ENCODE measurements at places on chromosomes 7 and 10.

DNA sequence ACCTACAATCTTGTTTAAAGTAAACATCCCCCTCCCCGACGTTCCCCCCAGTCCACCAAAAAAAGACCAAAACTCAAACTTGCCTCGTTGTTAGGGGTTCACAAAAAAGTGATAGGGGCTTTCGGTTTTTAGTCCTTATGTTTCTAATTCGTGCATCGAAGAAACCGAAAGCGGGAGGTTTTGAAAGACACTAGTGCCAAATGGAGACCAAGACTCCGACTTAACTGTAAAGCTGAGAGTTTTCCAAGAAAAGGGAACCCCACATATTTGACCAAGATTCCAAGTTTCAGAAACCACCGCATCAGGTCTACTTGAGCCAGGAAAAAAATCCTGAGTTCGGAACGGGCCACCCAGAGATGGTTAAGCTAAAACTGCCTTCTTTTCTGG lies 534 bp downstream of the PSMA2 start:
- no peak for DNase-seq

DNA sequence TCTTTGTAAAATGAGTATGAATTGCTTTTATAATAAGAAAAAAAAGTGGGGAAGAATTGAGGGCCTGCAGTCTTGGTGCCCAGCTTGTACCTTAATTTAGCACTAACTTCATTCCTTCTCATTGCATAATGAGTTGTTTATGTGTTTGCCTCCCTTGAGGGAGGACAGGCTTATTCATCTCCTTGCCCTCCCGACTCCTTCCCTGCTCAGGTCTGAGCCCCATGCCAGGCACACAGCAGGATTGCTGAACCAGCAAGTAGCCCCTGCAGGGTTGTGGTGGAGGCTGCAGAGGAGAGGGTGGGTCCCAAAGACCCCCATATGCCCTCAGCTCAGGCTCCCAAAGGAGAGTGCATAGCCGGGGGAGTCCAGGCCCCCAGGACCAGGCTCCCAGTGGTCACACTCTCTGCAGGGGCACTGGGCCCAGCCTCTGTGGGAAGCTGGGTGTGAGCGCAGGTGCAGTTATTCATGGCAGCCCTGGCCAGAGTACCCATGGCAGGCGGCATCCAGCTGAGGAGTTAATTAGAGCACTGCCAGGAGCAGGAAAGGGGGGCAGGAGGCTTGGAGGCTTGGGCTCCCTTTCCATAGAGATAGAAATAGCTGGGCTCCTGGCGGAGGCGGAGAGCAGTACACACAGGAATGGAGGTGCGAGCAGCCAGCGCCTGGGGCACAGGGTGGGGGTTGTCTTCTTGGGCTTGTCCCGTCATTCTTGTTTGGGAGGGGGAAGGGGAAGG lies 28.2 kb upstream of the GOLGA7B start:
- no peak for DNase-seq

DNA sequence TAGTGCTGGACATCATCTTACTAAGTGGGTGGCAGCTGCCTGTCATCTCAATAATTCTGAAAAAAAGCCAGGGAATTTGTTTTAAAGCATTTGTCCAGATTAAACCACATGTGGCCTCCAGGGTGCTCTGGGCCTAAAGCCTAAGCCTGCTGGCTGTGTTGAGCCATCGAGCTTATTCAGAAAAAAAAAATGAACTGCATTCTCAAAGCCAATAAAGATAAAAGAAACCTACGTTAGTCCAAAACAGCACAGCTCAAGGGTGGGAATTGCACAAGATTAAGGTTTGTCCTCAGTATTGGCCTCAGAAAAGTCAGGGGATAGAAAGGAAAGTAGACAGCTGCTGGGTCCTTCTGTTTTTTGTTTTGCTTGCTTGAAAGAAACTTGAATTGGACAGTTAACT lies 22.6 kb upstream of the PRTFDC1 start:
- no peak for DNase-seq

- no peak for DNase-seq
Measured at GRCh38 chr7:122118757-122119156, 25.3 kb downstream of the AASS start.

- no peak for DNase-seq
Measured at GRCh38 chr7:151789380-151789947, 87.5 kb downstream of the PRKAG2 start.

- DNase-seq = no peak
Measured at GRCh38 chr10:35420827-35421552, 84.7 kb downstream of the CCNY start.

DNA sequence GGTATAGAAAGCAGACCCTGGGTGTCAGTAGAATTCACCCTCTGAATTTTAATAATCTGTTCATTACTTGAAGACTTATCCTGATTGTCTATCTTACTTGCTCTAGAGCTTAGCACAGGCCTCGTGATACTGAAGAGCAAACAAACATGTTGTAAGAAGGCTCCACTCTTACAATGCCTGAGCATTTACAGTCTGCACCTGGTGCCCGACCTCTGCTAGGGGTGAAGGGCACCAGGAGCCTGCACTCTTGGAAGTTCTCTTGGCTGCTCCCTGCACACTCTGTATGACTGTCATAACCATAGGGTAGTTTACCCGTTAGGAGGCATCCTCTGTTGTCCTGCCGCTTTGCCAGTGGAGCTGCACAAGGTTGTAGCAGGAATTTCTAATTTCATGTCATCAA lies 91.3 kb upstream of the NPY start:
- DNase-seq = no peak

DNA sequence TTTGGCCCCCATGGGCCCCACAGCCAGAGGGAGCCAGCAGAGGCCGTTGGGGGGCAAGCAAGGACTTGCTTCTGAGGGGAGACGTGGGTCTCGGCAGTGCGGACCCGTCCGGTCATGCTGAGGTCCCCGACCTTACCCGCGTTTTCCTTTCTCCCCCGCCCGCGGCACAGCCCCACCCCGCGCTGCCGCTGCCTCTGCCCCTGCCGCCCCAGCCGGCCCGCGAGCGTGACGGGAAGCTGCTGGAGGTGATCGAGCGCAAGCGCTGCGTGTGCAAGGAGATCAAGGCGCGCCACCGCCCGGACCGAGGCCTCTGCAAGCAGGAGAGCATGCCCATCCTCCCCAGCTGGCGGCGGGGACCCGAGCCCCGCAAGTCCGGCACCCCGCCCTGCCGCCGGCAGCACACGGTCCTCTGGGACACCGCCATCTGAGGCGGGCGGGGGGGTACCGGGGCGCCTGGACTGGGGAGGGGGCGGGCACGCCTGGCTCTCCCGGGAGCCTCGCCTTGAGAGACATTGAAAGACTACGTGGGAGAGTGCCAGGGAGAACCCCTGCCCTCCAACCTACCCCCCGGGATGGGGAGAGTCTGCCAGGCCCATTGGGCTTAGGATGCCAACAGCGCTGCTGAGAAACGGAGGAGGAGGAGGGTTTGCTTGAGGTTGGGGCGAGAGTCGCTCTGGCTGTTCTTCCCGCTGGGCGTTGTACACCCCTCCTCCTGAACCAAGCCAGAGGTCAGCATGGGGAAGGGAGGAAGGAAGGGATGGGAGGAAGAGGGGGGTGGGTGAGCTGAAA lies 9.9 kb downstream of the NYAP1 start:
- no peak for DNase-seq

DNA sequence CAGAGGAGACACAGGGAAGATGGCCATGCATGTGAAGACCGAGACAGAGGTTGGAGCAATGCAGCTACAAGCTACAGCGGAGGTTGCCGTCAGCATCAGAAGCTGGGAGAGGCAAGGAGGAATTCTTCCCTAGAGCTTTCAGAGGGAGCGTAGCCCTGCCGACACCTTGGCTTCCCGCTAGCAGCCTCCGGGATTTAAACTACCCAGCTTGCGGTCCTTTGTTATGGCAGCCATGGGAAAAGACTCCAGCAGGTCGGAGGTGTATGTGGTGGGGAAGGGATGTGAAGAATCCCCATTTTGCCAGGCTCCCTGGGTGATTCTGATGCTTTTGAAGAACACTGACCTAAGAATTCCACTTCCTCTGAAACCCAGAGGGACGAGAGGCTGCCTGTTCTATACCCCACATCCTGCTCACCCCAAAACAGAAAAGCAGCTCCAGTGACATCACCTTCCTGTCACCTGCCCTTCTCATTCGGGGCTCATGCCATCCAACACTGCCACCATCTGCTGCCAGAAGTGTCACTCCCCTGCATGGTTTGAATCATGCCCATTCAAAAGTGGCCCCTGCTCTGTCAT lies 3.3 kb upstream of the SEPHS1 start:
- DNase-seq = peak; percentile 11

- DNase-seq = no peak
Measured at GRCh38 chr10:5434017-5434753, 21.8 kb downstream of the NET1 start.

DNA sequence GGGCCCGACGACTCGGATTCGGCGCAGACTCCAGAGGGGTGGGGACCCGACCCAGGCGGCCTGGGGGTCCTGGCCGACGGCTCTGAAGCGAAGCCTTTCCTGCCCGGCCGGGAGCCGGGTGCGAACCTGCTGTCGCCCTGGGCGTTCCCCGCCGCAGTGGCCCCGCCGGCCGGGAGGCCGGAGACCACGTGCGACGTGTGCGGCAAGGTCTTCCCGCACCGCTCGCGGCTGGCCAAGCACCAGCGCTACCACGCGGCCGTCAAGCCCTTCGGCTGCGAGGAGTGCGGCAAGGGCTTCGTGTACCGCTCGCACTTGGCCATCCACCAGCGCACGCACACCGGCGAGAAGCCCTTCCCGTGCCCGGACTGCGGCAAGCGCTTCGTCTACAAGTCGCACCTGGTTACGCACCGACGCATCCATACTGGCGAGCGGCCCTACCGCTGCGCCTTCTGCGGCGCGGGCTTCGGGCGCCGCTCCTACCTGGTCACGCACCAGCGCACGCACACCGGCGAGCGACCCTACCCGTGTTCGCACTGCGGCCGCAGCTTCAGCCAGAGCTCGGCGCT lies 15.4 kb downstream of the ZNF316 start:
- DNase-seq = no peak

- no peak for DNase-seq
Measured at GRCh38 chr7:100881136-100881535, 6.2 kb downstream of the SRRT start.

GRCh38 chr7:42315103-42315502 lies 78.1 kb upstream of the GLI3 start:
- DNase-seq = no peak

GRCh38 chr7:94417306-94417705 lies 22.6 kb downstream of the COL1A2 start:
- DNase-seq = no peak

- no peak for DNase-seq
Measured at GRCh38 chr7:142372727-142373126, 114.9 kb upstream of the PRSS58 start.

DNA sequence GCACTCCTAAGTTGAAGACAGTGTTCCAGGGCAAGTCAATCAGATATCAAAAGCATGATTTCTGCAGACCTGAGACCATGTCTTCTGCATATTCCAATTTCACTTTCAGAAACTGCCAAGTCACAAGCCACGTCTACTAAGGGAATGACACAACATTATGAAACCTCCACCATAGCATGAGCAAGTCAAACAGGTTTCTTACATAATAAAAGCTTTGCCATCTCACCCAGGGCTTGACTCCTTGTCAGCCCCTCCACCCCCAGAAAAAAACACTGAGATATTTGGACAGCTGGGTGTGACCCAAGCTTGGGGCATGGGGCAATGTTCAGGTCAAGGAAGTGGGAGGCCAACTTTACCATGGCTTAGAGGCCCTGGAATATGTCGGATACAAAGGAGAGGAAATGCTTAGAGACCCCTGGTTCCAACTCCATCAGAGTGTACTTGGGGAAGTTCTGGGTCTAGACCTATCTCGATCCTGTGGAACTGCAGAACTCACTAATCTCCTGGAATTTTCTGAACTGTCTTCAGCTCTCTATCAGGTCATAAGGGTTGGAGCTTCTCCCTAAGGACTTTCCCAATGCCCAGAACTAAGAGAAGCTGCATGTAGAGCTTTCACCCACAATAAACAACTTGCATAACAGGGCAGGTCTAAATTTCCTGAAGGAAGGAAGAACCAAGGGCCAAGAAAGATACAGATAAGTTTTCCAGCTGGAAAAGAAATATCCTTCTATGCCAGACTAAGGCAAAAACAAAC lies 80.6 kb upstream of the NAMPT start:
- no peak for DNase-seq

DNA sequence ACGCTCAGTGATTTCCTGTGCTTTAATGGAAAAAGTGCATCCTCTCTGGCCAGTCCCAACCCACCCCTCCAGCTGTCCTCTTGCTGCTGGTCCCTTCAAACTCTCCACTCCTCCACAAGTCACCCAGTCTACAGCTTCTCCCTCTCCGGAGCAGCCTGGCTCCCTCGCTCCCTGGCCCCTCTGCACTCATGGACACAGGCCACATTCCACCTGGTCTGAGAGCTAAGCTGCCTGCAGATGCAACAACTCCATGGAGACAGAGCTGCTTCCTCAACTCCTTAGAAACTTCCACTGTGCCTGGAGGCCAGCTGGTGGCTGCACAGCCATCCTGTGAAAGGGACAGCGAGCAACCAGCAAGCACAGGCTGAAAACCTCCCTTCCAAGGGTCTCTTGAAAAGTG lies 88.0 kb downstream of the GPR26 start:
- no peak for DNase-seq

DNA sequence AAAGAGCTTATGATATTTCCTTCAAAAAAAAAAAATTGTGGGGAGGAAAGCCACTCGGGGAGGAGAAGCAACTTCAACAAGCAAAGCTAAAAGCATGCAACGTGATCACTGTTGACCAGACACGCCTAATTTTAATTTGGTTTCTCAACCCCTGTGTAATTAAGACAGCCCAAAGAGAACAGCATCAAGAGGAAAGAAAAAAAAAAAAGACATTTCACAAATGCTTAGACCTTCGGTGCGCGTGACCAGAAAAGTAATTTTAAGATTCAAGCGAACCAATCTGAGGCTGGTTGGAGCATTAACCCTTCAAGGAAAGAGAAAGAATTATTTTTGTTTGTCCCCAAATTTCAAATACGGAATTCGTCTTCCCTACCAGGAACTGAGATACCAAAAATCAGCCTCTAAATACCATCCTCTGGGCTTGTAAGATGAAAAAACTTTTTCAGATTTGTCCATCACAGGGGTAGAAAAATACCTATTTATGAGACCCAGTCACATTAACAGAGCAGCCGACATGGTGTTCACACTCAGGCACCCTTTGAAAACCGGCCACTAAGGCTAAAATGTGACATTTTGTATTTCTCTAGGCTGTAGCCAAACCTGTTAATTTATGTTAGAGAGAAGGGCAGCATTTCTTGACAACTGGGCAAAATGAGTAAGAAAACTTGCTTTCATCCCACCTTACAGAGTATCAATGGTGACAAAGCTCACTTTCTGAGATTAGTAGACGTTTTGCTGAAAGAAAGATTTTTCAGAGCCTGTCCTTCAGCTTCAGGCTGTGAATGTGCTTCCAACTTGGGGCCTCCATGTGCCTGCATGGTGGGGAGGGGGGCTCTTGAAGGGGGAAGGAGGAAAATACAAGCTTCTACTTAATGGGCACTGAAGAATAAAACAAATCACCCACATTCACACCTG lies 179.9 kb upstream of the KLF14 start:
- no peak for DNase-seq

GRCh38 chr10:48707472-48707871 lies 22.8 kb downstream of the WDFY4 start:
- no peak for DNase-seq

GRCh38 chr10:89138755-89139490 lies 68.2 kb downstream of the CH25H start:
- DNase-seq = no peak
